AML-193 (cell line): ENCODE measurements at places on chromosomes 6 and 20.

DNA sequence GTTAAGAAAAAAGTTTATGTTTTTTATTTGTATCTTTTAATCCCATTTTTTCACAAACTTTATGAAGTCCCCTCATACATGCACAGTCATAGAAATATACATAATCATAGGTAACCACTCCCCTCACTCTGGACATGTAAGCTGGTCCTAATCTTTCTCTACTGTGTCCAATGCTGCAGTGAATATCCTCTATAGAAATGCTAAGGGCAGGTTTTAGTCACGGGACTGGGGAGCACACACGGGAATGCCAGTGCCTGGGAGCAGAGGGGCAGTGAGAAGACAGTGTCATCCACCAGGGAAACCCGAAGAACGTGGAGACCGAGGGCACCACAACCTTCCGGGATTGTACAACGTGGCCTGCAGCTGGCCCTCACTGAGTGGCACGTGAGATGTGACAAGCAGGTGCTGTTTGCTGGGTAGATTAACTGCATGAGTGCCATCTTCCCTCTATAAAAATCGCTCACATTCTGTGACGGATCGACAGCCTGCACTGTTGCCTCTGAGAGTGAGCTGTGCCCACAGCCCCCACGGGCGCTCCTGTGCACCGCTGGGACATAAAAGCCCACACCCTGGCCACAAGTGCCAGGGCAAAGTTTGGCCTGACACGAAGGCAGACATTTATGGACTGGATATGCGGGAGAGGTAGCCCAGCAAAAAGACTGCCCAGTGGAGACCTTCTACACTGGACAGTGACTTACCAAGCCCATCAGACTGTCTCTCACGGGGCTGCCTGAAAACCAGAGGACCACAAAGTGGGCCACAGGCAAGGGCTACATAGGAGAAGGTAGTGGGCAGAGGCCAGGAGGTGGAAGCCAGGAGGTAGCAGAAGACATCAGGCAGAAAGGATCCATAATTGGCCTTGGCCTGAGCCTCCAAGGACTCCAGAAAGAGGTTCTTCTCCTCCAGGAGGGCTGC lies 63.2 kb downstream of the FGD2 start:
- DNase-seq: no peak

GRCh38 chr6:107418118-107418517 lies 41.2 kb downstream of the PDSS2 start:
- DNase-seq: peak; percentile 91

DNA sequence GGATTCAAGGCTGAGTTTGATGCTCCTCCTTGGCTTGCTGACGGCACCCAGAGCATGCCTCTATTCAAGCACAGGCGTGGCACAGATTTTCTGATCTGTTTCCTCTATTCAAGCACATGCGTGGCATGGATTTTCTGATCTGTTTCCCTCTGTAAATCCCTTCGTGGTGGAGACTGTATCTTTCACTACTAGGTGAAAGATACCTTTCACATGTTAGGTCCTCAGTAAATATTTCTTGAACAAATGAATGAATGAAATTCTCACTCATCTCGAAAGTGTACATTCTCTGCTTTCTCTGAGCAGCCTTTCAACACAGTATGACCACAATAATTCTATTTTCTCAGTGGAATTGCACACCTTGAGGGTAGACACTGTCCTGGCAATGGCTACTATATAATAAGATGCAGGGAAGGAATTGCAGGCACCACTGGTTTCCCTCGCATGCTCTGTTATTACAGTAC lies 72.6 kb upstream of the F13A1 start:
- DNase-seq: no peak

DNA sequence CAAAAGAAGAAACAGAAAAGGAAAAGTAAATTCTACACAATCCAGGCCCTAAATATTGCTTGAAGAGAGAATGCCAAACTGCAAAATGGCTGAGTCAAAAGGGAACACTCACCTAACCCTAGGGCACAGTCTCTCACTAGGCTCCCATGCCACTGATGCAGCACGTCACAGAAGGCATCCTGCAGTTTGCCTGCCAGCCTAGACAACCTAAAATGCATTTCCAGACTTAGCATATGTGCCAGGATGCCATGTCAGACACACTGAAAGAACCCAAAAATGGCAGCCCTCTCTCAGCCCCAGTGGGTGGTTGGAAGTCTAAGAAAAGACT lies 10.6 kb upstream of the SIRPD start:
- no peak for DNase-seq

DNA sequence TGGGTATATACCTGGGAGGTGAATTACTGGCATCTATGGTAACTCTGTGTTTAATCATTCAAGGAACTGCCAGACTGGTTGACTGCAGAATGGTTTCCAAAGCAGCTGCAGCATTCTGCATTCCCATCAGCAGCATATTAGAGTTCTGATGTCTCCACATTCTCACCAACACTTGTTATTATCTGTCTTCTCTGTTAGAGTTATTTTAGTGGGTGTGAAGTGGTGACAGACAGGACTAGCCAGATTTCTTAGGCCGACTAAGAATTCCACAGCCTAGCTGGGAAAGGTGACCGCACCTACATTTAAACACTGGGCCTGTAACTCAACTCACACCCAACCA lies 110.9 kb downstream of the TMEM170B start:
- DNase-seq: no peak

- peak; percentile 63 for DNase-seq
Observed at GRCh38 chr20:46757754-46758678, 48.6 kb downstream of the SLC2A10 start.

- DNase-seq: no peak
Observed at GRCh38 chr6:30928677-30929076, 3.3 kb downstream of the SFTA2 start.
